ENCODE measurements at places on chromosomes 3 and 15.
A peak's percentile ranks its signal among the peaks of the same experiment; 100 is the strongest.

DNA sequence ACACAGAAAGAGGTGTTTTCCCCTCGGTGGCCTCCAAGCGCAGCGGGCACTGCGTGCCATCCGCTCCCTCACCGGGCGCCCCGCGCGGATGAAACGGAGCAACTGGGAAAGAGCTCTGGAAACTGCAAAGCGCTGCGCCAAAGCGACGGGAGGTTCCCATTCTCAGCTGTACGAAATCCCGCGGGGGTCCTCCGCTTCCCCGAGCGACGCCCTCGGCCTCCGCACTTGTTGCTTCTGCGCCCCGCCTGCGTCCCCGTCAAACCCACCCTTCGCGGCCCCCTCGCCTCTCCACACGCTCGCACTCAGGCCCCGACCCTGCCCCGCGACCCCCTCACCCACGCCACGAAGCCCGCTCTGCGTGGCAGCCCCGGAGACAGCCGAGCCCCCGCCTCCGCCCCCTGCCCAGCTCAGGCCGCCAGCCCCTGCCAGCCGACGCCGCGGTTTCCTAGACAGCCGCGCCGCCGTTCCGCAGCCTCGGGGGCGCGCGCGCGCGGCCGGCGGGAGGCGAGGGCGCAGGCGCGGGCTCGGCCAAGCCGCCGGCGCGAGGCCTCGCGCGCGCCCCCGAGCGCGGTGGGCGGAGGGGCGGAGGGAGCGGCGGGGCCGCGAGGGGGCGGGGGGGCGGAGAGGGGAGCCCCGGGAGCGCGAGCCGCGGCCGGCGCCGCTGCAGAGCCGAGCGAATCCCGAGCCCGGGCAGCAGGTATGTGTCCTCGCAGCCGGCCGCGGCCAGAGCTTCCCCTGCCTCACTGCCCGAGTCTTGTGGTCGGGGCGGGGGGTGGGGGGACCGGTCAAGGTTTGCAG lies at the start of gene TMEM266:
Gene TMEM266 (plus strand): TSS at position 666 of the 798 bp plus-strand sequence. CDS start 74,279 bp downstream, outside the sequence.
- DNase-seq: peak; percentile 4

DNA sequence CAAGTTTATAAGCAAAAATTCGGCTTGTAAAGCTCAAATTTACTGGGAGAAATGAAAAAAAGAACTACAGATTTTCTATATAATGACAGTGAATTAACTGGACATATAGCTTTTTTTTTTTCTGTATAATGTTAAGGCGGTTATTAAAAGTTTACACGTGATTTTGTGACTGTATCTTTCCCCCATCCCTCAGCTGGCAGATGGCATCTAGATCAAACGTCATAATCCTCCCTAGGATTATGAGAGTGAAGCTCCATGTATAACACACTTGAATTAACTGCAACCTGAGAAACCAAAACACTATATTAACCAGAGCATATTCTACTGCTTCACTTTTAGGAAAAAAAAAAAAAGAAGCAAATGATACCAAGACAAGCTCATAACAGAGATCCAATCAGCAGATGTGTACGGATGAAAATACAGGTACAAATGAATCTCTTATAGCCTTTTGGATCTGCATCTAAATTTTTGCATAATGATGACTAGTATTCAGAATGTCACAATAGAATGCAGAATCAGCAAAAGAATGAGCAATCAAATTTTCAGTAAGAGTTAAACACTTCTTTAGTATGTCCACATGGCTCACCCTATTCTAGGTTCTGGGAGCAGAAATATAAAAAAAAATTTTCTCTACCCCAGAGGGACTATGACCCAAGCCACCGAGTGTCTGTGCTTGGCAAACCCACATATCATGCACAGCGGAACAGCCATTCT lies 12.4 kb downstream of the MOBP start:
- no peak for DNase-seq

DNA sequence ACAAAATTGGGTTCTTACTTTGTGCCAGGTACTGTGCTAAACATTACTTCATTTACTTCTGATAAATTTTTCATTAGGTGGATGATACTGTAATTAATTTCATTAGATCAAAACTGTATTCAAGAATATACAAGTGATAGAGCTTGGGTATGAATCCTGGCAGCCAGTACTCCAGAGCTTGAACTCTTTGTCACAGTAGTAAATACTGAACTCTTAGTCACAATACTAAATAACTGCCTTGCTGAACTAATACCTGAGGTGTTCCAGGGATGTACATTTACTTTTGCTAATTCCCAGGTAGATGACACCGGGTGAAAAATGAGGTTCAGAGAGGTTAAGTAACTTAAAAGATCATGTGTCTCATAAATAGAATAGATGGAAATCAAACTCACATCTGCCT lies 20.3 kb downstream of the FXR1 start:
- DNase-seq: no peak

GRCh38 chr3:35639254-35640186 lies at the start of gene ARPP21:
TSS of gene ARPP21 (plus strand) at chr3:35639525. CDS start at chr3:35681752, 42,227 bp downstream.
- peak; percentile 4 for DNase-seq

- no peak for DNase-seq
Observed at GRCh38 chr3:79369306-79369705, 398.5 kb downstream of the ROBO1 start.

DNA sequence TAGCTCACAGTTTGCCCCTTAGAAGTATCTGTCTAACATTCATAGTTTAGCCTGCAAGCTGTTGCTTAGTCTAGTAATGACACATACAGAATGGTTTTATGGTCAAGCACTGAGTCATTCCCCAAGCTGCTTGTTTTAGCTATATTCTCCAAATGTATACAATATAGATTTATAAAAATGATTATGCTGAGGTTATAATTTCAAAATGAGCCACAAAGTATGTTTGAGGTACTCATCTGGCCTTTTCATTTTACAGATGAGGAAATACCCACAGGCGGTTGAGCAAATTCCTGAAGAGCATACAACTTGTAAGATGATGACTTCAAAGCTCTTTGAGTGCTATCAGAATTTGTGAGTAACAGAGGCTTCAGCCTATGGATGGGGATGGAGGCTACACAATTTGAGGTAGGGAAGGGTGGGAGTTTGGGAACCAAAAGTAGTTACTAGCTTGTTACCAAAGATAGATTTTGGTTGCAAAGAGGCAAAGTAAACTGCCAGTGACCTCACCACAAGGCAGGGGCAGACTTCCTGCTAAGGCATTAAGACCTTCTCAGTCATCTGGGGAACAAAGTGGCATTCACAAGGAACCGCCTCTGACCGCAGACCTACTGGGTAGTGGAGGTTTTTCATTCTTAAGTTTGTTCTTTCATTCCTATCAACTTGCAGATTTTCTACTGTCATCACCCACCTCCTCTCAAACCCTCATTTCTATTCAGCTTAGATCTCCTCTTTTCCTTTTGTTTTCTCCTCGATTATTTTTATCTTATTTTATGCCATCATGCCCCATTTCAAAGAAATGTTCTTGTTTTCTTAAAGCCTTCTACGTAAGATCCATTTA lies 257.2 kb upstream of the NECTIN3 start:
- DNase-seq: peak; percentile 13

DNA sequence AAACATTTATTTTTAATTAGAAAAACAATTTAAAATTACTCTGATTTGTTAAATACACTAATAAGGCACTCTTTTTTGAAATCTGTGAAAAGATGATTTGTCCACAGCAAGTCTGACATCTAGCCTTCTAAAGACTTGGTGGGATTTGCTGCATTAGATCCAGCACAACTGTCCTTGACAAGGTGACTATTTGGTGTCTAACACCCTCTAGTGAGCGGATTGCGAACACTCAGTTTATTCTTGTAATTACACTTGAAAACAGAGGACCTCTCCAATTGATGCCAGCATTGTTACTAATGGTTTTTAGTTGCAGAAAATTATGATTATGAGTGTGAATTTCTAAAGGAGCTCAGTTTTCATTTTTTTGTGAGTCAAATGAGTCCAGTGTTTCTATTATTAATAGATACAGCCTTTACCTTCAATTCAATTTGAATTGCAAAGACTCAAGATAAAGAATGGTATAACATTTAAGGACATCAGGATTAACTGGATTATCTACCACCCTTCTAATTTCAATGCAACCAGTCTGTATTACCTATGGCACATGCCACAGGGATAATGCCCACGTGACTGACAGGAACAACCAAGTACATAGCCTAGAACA lies 29.7 kb upstream of the STRIT1 start:
- DNase-seq: peak; percentile 15

- DNase-seq: peak; percentile 47
Observed at GRCh38 chr3:194397757-194398312, 1.2 kb downstream of the GP5 start.

DNA sequence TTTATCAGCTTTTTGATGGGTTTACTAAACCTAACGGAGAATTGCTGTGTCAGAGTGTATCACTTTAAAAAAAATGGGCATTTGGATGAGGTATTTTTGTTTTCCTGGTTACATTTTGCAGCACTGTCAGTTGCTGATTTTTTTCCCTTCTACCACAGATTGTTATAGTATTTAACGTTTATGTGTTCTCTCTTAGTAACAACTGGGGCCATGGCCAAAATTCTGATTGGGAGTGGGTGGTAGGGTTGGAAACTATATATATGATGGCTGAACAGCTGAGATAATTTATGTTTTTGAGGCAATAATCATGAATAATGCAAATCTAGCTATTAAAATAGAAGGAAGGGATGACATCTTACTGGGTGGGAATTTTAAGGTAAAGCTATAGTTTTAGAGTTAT lies 229.4 kb upstream of the SUCLG2 start:
- DNase-seq: no peak

DNA sequence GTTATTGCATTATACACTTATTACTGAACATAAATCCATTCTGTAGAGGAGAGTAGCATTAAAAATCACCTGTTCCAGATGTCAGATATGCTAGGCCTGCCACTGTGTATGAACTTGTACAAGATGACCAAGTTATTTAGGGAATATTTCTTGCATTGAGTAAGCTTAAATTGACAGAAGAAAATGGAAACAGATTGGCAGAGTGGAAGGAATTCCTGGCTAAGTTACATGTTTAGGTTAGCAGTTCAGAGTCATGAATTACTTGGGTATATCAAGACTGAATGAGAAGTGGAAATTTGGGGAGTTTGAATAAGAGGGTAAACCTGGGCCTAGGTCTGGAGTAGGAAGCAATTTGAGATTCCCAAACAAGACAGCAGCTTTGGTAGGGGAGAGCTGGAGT lies 44.6 kb downstream of the ARHGAP31 start:
- no peak for DNase-seq

DNA sequence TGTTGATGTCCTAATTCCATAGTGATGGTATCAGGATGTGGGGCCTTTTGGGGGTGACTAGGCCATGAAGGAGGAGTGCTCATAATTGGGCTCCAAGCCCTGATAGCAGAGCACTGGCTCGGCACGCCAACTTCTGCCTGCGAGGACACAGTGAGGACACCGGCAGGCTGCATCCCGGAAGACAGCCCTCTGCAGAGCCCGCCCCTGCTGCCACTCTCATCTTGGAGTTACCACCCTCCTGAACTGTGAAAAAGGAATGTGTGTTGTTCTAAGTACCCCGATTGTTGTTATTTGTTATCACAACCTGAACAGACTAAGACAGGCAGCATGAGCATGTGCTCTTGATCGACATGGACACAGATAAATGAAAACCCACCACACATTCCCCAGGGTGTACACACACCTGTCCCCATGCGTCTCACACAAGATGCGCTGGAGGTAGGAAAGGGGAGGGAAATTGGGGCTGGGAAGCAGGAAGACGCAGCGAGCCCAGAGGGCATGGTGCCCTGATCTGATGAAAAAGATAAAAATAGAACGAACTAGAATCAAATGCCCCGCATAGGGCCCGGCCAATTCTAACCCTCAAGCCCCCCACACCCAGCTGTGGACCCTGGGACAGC lies 40.1 kb downstream of the RPN1 start:
- DNase-seq: no peak

DNA sequence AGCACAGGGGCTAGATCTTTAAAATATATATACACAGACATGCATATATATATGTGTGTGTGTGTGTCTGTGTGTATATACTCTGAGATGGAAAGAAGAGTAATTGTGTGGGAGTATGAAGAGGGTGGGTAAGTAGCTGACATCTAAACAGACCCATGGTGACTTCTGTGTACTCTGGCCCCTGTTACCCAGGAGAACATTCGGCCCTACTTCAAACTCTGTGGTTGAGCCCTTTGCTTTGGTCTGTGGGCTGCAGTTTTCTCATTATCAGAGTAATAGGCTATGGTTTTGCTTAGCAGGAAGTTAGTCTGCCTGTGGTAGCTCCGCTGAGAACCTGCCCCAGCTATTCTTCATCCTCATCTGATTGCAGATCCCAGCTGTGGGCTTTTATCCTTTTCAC lies 141.4 kb downstream of the RBPMS2 start:
- peak; percentile 28 for DNase-seq

DNA sequence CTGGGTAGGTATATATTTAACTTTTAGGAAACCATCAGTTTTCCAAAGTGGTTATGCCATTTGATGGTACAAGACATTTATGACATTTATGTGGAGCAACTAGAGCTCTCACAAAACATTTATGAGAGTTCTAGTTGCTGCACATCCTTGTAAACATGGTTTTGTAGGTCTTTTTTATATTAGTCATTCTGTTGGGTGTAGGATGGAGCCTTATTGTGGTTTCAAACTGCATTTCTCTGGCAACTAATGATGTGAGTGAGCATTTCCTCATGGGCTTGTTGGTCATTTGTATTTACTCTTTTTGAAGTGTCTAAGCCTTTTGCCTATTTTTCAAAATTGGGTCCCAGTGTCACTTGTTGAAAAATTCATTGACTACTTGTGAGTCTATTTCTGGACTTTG lies 45.7 kb upstream of the MGLL start:
- no peak for DNase-seq

- no peak for DNase-seq
Observed at GRCh38 chr3:172676196-172676922, 34.5 kb downstream of the NCEH1 start.

DNA sequence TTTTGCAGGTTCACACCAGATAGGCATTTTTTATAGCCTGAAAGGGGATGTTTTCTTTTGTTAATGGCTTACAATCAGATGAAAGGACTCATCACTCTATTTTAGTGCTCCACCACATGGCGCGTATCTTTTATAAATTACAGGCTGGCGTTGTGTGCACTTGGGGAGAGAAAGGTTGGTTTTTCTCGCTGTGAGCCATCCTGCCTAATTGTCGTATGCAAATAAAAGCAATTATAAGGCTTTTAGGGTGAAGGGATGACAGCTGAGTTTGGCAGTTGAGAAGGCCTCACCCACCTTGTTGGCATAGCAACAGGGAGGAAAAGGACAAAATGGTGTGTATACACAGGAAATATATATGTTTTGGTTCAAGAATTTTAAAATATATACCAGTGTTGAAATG lies 268.0 kb downstream of the NR2F2 start:
- no peak for DNase-seq

GRCh38 chr3:111509308-111509707 lies 32.7 kb upstream of the CD96 start:
- DNase-seq: no peak

DNA sequence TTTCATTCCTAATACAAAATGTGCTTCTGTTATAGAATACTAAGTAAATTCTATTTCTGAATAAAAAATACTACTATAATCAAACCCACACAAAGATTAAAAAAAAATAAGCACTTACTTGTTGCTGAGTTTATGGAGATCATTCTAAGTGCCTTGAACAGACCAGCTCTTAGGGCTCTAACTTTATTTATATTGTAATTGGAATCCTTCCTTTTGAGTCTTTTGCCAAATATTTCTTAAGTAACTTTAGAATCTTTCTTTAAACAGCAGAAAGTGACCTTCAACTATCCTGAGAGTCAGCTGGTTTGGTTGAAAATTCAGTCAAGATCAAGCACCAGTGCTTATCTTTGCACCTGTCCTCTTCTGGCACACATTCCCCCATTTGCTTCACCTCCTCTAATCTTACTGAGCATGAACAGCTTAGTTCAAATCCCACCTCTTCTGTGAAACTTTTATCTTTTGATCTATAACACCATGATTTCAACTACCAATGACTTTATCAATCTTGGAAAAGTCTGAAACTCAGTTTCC lies 149.3 kb downstream of the VPS13C start:
- no peak for DNase-seq

GRCh38 chr3:178718995-178719635 lies 182.9 kb downstream of the KCNMB2 start:
- DNase-seq: no peak

All from activated gamma-delta T cell treated with Interleukin-2 at 50 U/mL for 16 hours (primary cell).